ENCODE measurements at places on chromosomes 1 and 21. TPM values are rescaled to one million over a fixed set of nuclear protein-coding genes. Genes with fewer than 3 reads are reported as not detected.

The RGS4 gene
- polyA plus RNA-seq: 29.3 TPM

The NGF gene
- 39.7 TPM for polyA plus RNA-seq

The B3GALT5 gene
- polyA plus RNA-seq: 0.10 TPM

The NASP gene
- polyA plus RNA-seq: 44.8 TPM

The KRTAP13-2 gene
- polyA plus RNA-seq: not detected

The SLAMF1 gene
- not detected for polyA plus RNA-seq

The CRB1 gene
- under 0.01 TPM for polyA plus RNA-seq

The TRNP1 gene
- 15.2 TPM for polyA plus RNA-seq

The CORT gene
- polyA plus RNA-seq: not detected

The MTARC1 gene
- polyA plus RNA-seq: 1.3 TPM

GRCh38 chr1:11858968-11859871 is 475 bp upstream of the NPPB start:
- no peak overlapping the region for H3K27ac ChIP-seq
- DNase-seq: peak; percentile 71
- no peaks in the 10 kb centered on the region for H3K4me1 ChIP-seq
- H3K27me3 ChIP-seq: no peaks in the 10 kb centered on the region
- no peaks in the 10 kb centered on the region for H3K36me3 ChIP-seq

DNA sequence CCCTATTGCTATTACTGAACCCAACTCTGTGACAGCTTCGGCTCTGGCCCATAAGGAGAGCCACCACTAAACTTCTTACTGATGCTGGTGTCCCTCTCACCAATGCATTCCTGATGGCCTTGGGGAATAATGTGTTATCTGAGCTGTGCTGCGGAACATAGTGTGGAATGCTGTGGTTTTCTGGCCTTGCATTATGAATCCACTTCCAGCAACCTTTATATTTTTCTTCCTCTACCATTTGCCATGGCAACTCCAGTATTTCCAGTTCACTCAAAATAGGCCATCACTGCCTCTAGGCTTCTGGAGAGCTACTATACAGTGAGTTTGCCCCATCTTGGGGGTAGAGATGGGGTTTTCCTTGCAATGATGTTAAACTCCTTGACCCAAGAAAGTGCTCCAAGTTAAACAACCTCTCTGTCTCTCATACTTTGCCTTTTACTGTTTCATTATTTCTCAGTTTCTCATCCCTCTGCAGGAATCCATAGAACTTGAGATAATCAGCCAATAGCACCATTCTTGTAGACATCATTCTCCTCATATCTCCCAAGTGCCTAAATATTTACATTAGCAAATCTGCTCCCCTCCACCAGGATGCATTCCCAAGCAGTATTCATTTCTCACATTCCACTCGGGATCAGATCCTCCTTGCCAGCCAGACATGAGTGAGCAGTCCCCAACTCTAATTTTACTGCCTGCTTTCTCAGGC is 11.1 kb upstream of the RAVER2 start:
- peak overlapping the region; percentile 45 for H3K27ac ChIP-seq
- no peaks in the 10 kb centered on the region for H3K27me3 ChIP-seq
- no peak overlapping the region for H3K4me3 ChIP-seq
- no peak for DNase-seq
- no peaks in the 10 kb centered on the region for H3K36me3 ChIP-seq
- H3K4me1 ChIP-seq: peaks cover 2% of the 10 kb centered on the region

GRCh38 chr21:34790834-34791233 is 122.0 kb downstream of the CLIC6 start:
- no peak for DNase-seq
- H3K4me3 ChIP-seq: no peak overlapping the region
- no peaks in the 10 kb centered on the region for H3K36me3 ChIP-seq
- H3K27ac ChIP-seq: no peak overlapping the region

DNA sequence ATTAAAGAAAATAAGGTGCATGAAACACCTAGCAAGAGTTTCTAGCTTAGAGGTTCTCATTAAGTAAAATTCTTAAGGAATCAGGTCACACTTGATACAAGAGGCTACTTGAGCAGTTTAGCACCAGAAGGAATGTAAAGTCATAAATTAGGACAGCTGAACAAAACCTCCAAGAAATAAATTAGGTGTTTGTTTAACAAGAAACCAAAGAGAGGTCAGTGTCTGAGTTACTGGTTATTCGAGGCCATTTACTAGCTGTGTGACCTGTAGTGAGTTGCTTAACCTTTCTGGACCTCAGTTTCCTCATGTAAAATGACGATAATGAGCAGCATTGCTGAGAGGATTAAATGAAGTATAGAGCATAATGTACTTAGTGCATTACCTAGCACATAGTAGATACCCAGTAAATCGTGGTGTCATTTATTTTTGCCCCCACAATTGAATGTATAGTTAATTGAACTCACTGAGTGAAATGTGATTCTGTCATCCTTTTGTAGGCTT is 908 bp upstream of the ELK4 start:
- no peaks in the 10 kb centered on the region for H3K27me3 ChIP-seq
- no peak for DNase-seq
- peak overlapping the region; percentile 36 for H3K27ac ChIP-seq
- no peaks in the 10 kb centered on the region for H3K36me3 ChIP-seq
- peaks cover 7% of the 10 kb centered on the region for H3K4me1 ChIP-seq

DNA sequence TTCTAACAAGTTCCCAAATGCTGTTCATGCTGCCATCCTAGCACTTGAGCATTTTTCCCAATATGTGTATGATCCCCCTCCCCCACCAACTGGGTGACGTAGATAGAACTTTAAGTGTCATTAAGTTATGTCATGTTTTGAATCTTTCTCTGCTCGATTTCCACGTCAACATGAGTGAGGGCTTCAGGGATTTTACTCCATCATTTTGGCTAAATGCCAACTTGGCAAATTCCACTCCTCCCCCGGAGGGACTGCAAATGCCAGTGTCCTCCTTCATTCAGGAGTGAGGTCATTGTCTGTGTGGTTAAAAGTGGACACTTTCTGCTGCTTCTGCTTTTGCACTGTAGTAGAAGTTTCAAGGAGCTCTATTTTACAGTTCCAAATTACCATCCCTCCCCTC is 201.7 kb downstream of the FGGY start:
- no peak for DNase-seq
- no peaks in the 10 kb centered on the region for H3K4me1 ChIP-seq
- H3K27ac ChIP-seq: no peak overlapping the region
- H3K36me3 ChIP-seq: no peaks in the 10 kb centered on the region
- H3K27me3 ChIP-seq: no peaks in the 10 kb centered on the region

GRCh38 chr1:109047339-109047738 is 5.4 kb upstream of the WDR47 start:
- no peak overlapping the region for H3K27ac ChIP-seq
- DNase-seq: no peak
- H3K4me3 ChIP-seq: no peak overlapping the region
- no peaks in the 10 kb centered on the region for H3K4me1 ChIP-seq
- H3K27me3 ChIP-seq: no peaks in the 10 kb centered on the region
- H3K36me3 ChIP-seq: no peaks in the 10 kb centered on the region

DNA sequence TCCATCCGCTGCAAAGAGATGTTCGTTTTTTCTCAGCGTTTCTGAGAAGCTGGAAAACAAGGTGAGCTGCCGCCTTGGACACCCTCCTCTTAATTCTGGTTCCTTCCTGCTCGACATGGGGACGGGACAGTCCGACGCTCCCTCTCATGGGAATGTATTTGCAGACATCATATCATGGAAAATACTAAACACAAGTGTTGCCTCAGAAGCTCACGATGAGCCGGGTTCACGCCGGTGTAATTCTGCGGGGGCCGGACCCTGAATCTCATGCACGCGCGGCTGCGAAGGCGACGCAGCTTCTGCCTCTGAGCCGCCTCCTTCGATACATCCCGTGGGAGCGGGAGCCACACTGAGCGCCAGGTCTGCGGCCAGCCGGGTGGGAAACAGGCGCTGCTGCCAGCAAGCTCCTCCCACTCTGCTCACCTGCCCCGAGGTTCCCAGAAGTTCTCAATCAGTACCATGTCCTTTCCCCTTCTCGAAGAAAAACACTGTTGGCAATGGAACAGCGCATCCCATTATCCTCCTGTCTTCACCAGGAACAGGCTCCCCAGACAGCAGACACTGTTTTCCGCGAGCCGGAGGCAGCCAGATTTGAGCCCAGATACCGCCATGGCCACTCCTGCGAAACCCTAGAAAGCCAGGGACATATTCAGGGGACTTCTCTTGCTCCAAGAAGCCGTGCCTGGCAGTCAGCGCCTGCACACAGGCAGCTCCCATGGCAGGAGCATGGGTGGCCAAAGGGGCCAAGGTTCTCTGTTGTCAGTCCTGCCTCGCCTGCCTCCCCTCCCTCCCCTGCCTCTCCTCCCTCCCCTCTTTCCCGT is 98.0 kb downstream of the WDR4 start:
- no peaks in the 10 kb centered on the region for H3K4me1 ChIP-seq
- no peak overlapping the region for H3K27ac ChIP-seq
- DNase-seq: no peak
- H3K27me3 ChIP-seq: no peaks in the 10 kb centered on the region
- H3K4me3 ChIP-seq: no peak overlapping the region

GRCh38 chr1:26459573-26460031 is 12.6 kb upstream of the HMGN2 start:
- DNase-seq: no peak
- H3K4me1 ChIP-seq: no peaks in the 10 kb centered on the region
- H3K27me3 ChIP-seq: no peaks in the 10 kb centered on the region
- no peak overlapping the region for H3K27ac ChIP-seq
- no peaks in the 10 kb centered on the region for H3K36me3 ChIP-seq
- H3K4me3 ChIP-seq: no peak overlapping the region

DNA sequence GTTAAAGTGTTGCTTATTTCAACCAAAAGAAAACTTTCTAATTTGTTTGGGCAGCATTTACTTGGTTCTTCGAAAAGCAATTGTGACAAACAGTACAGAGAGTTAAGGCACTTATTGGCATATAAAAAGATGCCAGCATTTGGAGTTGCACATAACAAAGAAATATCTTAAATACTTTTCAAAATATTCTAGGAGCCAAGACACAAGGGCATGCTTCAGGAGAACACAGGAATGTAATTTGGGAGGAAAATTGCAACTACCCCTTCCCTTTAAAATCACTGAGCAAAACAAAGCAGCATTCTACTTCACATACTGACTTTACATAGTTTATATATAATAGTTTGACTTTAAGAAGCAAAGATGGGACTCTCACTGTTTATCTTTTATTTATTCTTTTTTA is 4.6 kb upstream of the TIE1 start:
- DNase-seq: no peak
- H3K27me3 ChIP-seq: no peaks in the 10 kb centered on the region
- no peaks in the 10 kb centered on the region for H3K36me3 ChIP-seq

DNA sequence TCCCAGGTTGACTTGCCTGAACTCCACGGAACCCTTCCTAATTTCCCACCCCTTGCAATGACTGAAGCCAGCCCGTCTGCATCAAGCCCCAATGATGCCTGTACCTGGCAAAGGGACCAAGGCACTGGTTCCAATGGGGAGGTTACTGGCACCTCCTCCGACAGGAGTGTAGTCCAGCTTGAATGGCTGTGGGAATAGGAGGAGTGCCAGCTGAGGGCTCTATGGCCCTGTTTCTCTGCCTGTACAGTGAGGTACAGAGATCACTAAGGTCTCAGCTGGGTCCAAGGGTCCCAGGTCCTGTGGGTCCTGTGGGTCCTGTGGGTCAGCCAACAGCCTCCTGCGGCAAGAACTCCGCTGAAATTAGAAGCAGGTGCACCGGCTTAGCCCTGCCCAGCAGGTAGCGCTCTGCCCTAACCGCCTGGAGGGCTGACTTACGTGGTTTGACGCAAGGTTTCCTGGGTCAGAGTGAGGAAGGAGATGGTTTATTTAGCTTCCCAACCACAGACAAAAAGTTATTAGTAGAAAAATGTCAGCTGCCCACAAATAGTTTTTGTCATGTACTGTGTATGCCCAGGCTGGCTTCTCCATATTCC is 9.9 kb upstream of the SPRR4 start:
- DNase-seq: no peak
- H3K4me1 ChIP-seq: no peaks in the 10 kb centered on the region
- H3K27me3 ChIP-seq: no peaks in the 10 kb centered on the region
- H3K27ac ChIP-seq: no peak overlapping the region
- no peak overlapping the region for H3K4me3 ChIP-seq
- no peaks in the 10 kb centered on the region for H3K36me3 ChIP-seq

DNA sequence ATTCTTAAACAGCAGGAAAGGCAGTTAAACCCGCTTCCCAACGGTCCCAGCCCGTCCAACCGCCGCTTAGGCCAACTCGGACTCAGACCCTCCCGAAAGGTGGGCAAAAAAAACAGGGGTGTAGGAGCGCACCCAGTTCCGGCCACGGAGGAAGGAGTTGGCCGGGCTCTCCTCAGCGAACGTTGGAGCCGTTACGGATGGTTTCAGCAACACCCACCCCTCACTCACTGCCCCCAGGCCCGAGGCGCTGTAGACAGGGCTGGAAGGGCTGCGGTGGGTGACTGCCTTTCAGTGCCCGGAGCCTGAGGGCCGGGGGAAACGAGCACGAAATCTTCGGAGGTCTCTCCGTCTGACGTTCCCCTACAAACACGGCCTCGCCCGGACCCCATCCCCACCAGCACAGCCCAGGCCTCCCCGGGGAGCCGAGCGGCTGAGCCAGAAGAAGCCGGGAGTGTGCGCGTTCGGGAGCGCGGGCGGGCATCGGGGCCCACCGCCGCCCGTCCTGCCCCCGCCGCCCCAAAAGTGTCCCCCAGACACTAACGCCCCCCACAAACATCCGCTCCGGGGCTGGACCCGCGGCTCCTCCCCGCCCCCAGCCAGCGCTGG is 1.3 kb downstream of the KDM5B start:
- DNase-seq: peak; percentile 52
- no peaks in the 10 kb centered on the region for H3K36me3 ChIP-seq
- H3K4me3 ChIP-seq: peak overlapping the region; percentile 93
- peaks cover 4% of the 10 kb centered on the region for H3K4me1 ChIP-seq
- no peak overlapping the region for H3K27ac ChIP-seq
- H3K27me3 ChIP-seq: no peaks in the 10 kb centered on the region

GRCh38 chr1:207904391-207904790 is 6.5 kb downstream of the CD34 start:
- H3K4me1 ChIP-seq: no peaks in the 10 kb centered on the region
- H3K27me3 ChIP-seq: no peaks in the 10 kb centered on the region
- no peak for DNase-seq
- H3K27ac ChIP-seq: no peak overlapping the region

- H3K4me1 ChIP-seq: no peaks in the 10 kb centered on the region
- DNase-seq: no peak
- no peak overlapping the region for H3K27ac ChIP-seq
- no peaks in the 10 kb centered on the region for H3K27me3 ChIP-seq
- H3K36me3 ChIP-seq: peaks cover 10% of the 10 kb centered on the region
Measured at GRCh38 chr1:12272770-12273169, 42.9 kb downstream of the VPS13D start.

DNA sequence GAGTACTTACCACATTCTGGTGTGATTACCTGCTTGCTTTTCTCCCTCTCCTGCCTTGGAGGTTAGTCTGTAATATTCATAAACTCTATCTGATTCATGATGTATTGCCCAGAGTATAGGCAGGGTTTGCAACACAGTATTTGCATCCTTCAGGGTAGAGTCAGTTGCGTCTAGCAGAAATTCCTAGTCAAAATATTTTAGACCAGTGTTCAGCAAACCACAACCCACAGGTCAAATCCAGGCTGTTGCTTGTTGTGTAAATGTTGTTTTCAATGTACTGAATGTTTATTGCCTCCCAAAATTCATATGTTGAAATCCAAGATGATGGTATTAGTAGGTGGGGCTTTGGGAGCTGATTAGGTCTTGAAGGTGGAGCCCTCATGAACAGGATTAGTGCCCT is 82.9 kb downstream of the NGF start:
- H3K27me3 ChIP-seq: no peaks in the 10 kb centered on the region
- no peaks in the 10 kb centered on the region for H3K4me1 ChIP-seq
- H3K27ac ChIP-seq: no peak overlapping the region
- H3K4me3 ChIP-seq: no peak overlapping the region
